ENCODE measurements at places on chromosomes 7 and 10.

GRCh38 chr7:128845987-128846386 is 15.8 kb downstream of the FLNC start:
- no peak for DNase-seq

- no peak for DNase-seq
Observed at GRCh38 chr7:1192171-1192676, 32.2 kb upstream of the ZFAND2A start.

DNA sequence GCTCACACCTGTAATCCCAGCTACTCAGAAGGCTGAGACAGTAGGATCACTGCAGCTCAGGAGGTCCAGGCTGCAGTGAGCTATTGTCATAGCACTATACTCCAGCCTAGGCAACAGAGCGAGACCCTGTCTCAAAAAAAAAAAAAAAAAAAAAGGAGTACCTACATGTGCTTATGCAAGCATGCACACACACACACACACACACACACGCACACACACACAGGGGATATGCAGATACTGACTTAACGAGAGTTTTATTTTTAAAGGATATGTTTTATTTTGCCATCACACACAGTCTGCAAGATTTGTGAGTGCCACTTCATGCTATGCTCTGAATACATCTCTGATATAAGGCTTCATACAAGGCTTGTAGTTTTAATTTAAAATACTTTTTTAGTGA is 479.3 kb downstream of the NEBL start:
- no peak for DNase-seq

DNA sequence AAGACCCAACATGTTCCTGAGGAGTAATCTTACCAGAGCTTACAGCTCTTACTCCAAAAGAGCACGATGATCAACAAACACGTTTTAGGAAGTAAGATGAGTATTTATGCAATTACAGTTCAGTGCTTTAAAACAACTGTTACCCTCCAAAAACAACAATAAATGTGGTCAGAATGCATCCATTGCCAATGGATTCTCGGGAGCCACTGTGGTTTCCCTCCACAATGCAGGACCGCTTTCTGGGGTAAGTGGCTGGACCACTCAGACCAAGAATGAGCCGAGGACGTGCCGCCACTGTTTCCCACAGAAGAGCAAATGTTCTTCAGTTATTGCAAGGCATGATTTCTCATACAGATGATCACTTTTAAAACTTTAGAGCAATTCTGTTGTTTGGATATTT is 232.3 kb upstream of the MKLN1 start:
- no peak for DNase-seq
